ENCODE measurements at places on chromosomes 16 and 17. TPM values are rescaled to one million over a fixed set of nuclear protein-coding genes. Genes with fewer than 3 reads are reported as not detected.

The FHOD1 gene
- 101 TPM for total RNA-seq

The BAIAP3 gene
- total RNA-seq, result 0.53 TPM

The SEBOX gene
- total RNA-seq, result not detected

The TM4SF5 gene
- not detected for total RNA-seq

The MYH8 gene
- not detected for total RNA-seq

The MEOX1 gene
- total RNA-seq, result 1.3 TPM

The ZNF423 gene
- not detected for total RNA-seq

The ZP2 gene
- total RNA-seq, result not detected

The LRRC46 gene
- 0.14 TPM for total RNA-seq

GRCh38 chr16:80509872-80510271 lies 30.9 kb upstream of the DYNLRB2 start:
- DNase-seq, result no peak

DNA sequence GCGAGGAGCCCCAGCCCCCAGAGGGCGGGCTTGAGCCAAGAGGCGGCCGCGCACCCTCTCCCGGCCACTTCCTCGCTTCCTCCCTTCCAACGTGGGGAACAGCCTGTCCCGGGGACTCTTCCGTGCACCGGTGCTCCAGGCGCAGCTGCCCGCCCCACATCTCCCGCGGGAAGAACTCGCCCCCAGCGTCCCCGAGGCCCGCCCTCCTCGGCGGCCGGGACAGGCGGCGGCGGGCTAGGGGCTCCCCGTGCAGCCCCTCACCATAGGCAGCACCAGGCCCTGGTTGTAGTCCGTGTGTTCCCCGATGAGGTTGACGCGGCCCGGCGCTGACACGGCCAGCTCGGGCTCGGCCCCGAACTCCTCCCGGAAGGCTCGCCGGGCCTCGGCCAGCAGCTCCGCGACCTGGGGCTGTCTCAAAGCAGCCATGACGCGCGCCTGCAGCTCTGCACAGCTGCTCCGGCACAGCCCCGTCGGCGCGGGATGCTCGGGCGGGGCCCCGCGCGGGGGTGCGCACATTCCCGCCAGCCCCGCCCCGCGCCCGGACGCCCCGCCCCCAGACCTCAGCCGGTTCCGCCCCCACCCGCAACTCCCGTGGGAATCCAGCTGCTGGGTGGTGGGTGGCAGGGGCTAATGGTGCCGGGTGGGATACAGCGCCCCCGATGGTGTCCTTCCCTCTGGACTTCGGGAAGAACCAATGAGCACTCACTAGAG lies at the start of gene GALK1:
GALK1 (minus strand) TSS at position 482 of the 711 bp plus-strand sequence; CDS start at position 426, 56 bp downstream.
- DNase-seq, result peak; percentile 85

DNA sequence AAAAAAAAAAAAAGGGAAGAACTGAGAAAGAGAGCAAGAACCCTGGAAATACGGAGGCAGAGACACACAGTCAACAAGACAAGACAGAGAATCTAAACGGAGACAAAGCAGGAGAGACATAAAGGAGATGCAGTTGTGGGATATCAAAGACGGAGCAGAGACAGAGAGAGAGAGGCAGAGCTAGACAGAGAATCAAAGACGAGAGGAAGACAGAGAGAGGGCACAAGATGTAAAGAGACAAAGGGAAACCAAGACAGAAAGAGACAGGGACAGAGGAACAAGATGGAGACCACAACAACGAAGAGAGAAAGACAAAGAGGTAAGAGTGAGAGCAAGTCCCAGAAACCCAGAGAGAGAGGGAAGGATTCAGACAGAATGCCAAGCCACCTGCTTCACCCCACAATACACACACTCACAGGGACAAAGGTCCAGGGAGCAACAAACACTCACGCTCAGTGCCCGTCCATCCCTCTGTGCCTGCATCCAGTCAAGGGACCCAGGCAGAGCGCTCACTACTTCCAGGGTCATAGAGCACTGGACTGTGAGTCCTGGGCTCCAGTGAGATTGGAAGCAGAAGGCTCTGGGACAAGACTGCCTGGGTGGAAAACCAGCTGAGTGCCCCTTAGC lies 88.9 kb downstream of the C16orf78 start:
- peak; percentile 27 for DNase-seq

GRCh38 chr16:22093331-22093730 lies 990 bp downstream of the VWA3A start:
- no peak for DNase-seq

DNA sequence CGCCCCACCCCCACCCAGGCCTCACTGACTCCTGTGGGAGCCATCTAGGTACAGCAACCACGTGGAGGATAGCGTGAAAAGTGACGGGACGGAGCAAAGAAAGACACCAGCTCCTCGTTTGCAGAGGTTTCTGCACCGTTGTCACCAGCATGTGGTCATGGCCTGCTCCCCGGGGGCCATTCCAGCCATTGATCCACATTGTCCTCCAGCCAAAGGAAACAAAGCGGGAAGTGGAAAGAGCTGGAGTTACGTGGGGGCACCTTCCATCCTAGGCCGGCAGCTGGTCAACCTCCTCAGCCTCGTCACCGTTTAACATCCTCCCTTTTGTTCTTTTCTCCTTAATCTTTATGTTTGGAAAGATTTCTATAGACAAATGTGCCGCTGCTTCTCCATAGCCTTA lies 153.7 kb downstream of the RPTOR start:
- DNase-seq, result no peak

DNA sequence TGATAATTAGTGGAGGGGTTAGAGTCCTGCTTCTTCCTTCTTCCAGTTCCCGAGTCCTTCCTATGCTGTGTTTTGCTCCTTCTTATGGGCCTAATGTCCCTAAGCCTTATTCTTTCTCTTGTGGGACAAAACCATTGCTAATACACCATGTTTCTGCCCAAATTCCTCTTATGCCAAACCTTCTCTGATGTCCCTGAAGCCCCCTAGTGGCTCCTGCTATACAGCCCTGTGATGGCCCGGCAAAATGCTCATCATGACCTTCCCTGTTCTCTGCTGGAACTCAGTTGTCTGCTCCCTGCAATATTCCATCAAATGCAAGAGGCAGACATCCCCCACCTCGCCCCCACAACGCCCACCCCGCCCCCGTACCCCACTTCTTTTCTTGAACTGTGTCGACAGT lies 171.6 kb downstream of the CDH11 start:
- no peak for DNase-seq

DNA sequence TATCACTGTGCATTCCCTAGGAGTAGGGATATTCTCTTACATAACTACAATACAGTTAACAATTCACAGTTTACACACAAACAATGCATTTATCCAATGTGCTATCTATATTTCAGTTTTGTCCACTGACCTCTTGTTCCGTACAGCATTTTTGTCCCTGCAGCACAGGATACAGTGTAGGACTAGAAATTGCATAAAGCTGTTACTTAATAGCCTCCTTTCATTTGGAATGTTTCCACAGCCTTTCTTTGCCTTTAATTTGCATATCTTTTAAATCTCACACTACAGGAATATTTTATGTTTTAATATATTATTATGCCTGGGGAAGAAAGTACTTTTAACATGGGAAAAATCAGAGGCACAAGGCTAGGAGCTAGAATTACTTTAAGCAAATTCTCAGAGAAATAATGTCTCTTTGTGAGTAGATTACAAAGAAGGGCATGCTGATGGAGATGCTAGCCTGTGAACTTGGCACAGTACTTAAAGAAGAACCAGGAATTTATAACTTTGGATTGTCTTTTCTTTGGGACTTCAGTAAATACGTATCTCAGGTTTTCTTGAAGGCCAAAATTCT lies 144.3 kb downstream of the ITFG1 start:
- DNase-seq, result no peak

GRCh38 chr16:4979736-4980660 lies 21.9 kb downstream of the SEC14L5 start:
- no peak for DNase-seq

DNA sequence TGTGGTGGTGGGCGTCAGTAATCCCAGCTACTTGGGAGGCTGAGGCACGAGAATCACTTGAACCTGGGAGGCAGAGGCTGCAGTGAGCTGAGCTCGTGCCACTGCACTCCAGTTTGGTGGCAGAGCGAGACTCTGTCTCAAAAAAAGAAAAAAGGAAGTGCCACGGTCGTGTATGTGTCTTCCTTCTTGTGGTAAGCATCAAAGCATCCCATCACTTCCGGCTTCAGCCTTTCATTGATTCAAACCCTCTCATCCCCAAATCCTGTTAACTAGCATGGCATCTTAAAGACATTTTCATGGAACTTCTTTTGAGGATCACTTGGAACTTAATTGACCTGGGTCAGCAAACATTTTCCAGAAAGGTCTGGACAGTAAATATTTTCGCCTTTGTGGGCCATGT lies 126.2 kb downstream of the CPPED1 start:
- DNase-seq, result no peak

- DNase-seq, result peak; percentile 68
Measured at GRCh38 chr17:50114849-50115357, 15.1 kb downstream of the SAMD14 start.

GRCh38 chr17:15981646-15982580 lies 17.6 kb downstream of the ZSWIM7 start:
- DNase-seq, result no peak

DNA sequence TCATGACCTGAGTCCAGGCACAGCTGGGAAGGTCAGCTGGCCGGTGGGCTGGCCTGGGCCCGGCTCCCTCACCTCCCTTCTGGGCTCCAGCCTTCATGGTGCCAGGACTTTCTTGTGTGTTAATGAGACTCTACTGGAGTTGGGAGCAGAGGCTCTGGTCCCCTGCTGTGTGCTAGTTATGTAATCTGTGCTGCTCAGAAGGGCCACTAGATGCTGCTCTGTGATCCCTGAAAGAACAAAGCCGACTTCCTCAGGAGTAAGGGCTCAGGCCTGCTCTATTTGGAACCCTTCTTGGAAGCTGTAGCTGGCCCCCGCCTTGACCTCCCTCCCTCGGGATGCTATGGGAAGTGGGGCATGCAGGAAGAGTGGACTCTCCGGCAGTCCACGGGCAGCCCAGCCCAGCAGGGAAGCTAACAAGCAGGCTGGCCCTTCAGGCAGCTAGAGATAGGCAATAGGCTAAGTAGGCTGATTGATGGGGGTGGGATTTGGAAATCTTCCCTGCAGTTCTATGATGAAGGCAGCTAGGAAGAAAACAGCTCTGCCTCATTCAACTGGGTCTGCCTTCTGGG lies 3.3 kb upstream of the CDK5R1 start:
- peak; percentile 55 for DNase-seq

DNA sequence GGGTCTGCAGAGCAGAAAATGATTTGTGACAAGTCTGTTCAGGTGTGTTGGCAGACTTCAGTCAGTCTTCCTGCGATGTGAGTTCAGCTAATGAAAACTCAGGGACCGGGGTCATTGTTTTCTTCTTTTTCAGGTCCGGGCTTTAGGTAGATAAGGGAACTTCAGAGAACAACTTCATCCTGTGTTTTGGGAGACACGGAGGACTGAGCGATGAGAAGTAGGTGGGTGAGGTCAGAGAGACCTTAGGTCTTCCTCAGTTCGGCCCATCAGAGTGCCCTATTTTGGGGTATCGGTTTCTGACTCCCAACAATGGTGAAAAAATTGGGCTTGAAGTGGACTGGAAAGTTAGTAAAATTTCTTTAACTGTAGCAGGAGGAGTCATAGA lies 88.9 kb upstream of the ATF7IP2 start:
- no peak for DNase-seq

- no peak for DNase-seq
Measured at GRCh38 chr16:13923703-13924298, 3.8 kb downstream of the ERCC4 start.

DNA sequence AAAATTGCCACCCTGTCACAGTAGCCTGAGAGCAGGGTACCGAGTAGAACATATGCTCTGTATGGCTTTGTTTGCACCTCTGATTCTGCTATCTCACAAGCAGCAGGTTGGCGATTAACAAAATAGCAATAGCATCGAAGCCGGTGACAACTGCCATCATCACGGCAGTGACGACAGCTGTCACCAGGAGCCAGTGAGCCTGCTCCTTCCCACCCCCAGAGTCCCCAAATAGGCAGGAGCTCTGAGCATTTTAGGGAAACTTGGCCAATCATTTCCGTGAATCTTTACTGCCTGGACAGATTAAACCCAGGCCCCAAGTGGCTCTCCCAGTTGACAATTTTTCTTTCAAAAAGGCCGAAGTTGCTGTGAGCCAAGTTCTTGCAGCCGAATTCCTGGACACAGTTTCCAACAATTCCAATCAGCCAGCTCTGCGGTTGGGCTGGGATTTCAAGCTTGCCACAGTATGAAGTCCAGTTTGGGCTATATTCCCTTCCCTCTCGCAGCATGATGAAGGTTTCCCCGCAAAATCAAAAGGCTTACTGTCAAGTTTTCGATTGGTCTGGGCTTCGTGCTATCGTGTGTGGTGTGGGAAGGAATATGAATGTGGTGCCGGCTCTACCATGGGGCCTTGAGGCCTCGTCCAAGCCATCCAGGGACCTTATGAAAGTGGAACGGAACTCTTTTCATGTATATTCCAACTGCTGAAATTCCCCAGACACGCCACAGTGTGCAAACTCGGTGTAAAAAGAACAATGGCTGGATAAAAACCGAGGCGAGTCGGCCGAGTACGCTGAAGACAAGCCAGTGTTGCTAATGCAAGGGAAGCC lies 186.6 kb downstream of the C16orf78 start:
- no peak for DNase-seq

- DNase-seq, result no peak
Measured at GRCh38 chr17:39700148-39700987, 504 bp downstream of the ERBB2 start.

- DNase-seq, result no peak
Measured at GRCh38 chr17:17765359-17766076, 71.3 kb downstream of the SREBF1 start.

- DNase-seq, result no peak
Measured at GRCh38 chr17:38577645-38578173, 28.0 kb downstream of the SRCIN1 start.

- DNase-seq, result no peak
Measured at GRCh38 chr16:20192801-20193200, 119.1 kb upstream of the GPR139 start.

DNA sequence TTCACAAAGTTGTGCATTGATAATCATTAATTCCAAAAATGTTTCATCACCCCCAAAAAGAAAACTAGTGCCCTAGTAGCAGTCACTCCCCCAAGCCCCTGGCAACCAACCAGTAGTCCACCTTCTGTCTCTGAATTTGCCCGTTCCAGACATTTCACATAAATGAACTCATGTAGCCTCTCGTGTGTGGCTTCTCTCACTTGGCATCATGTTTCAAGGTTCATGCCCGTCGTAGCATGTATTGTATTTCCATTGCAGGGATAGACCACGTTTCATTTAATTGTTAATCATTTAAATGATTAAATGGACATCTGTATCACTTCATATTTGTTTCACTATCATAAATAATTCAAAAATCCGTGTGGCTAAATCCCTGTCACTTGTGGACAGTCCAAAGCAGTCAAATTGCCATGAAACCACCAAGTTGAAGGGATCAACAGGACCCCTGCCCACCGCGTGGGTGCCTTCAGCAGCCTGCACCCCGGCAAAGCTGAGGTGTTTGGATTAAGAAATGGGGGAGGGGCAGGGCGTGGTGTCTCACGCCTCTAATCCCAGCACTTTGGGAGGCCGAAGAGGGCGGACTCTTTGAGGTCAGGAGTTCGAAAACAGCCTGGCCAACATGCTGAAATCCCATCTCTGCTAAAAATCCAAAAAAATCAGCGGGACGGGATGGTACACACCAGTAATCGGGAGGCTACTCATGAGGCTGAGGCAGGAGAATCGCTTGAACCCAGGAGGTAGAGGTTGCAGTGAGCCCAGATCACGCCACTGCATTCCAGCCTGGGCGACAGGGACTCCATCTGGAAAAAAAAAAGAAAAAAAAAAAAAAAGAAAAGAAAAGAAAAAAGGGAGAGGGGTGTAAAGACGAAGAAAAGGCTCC lies 8.7 kb upstream of the FLYWCH2 start:
- DNase-seq, result no peak
